ENCODE measurements at places on chromosomes 4 and X. TPM values are rescaled to one million over a fixed set of nuclear protein-coding genes. Genes with fewer than 3 reads are reported as not detected.

NAP1L2 gene
- 0.55 TPM for total RNA-seq

NSG1 gene
- total RNA-seq, result 9.7 TPM

RNF175 gene
- 1.0 TPM for total RNA-seq

ANXA3 gene
- total RNA-seq, result 297 TPM

NXF2B gene
- not detected for total RNA-seq

EFHC2 gene
- not detected for total RNA-seq

RAB41 gene
- total RNA-seq, result not detected

GRIA2 gene
- total RNA-seq, result not detected

PGM2 gene
- 27.8 TPM for total RNA-seq

ATP1B4 gene
- total RNA-seq, result not detected

TMEM31 gene
- total RNA-seq, result not detected

Measured in kidney epithelial cell (primary cell).